ENCODE measurements at places on chromosomes 6 and 20.

DNA sequence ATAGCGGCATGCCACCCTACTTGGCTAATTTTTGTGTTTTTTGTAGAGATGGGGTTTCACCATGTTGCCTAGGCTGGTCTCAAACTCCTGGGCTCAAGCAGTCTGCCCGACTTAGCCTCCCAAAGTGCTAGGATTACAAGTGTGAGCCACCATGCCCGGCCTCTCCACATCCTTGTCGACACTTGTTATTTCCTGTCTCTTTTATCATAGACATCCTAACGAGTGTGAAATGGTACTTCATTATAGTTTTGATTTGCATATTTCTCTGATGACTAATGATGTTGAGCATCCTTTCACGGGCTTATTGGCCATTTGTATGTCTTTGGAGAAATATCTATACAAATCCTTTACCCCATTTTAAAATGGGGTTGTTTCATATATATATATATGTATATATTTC, 39.0 kb upstream of the ASXL1 start:
- no peak for DNase-seq

- no peak for DNase-seq
Observed at GRCh38 chr6:680666-681340, 12.1 kb downstream of the EXOC2 start.

- no peak for DNase-seq
Observed at GRCh38 chr20:43220612-43221011, 30.9 kb upstream of the PTPRT start.

- DNase-seq, result no peak
Observed at GRCh38 chr6:157879873-157880254, 56.8 kb downstream of the SNX9 start.

DNA sequence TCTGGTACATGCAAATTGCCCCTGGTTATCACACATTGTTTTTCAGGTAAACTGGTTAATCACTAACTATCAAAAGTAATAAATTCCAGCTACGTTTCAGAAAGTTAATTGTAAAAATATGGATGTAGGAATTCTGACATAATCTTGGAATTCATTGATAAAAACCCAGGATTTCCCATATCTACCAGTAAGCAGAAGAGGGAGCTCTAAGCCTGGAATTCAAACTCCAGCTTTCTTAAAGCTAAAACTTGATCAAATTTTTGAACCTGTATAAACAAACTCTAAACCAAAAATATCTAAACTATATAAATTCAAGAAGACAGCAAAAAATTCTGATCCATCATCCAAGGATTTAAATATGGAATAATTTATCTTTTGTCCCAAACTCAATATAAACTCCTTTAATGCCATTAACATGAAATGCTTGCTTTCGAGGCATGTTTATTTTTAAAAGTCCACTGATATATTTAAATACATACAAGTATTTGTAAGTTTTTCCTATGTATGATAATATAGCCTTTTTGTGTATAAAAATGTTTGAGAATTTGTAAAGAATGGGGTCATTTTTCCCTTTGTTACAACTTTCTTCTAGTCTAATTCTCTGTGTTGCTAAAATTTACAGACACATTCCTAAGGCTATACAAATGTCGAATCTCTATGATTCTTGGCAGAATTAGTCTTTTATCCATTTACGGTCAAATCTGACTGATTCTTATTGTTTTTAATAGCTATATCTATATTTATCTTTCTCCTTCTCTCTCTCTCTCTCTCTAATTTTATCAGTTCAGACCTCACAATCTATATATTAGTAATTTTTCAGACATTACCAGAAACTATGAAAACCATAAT, 91.4 kb upstream of the RNF217 start:
- no peak for DNase-seq

GRCh38 chr6:7541175-7542064, at the start of gene DSP:
Gene DSP (plus strand): TSS chr6:7541671. CDS start chr6:7541916, 245 bp downstream.
- DNase-seq, result no peak

DNA sequence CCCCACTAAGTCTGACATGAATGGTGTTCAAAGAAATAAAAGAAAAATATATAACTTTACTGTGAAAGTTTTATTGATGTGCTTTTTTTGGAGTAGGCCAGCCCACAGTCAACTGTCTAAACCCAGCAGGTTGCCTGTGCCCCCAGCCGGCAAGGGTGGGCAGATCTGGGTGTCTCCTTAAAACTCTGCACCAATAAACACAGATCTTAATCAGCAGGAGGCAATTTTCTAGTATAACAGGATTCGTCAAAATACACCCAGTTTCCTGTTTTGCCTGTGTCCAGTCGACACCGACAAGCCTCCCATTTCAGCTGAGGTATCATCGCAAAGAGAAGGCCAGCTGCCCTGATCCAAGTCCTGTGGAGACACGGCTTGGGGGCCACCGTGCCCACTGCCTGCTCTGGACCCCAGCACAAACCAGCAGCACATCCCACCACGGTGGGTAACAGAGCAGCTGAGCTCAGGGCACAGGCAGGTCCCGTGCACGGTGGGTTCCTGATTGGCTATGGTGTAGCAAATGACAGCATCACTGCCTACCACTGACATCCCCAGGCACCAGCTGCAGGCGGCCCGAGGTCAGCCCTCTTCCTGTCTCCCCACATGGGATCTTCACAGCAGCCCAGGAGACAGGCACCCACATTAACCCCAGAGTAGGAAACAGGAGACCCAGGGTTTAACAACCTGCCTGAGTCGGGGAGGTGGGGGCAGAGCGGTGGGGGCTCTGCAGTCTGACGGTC, 15.7 kb downstream of the BMP7 start:
- DNase-seq, result no peak

GRCh38 chr20:1277529-1278322, 11.6 kb downstream of the SNPH start:
- no peak for DNase-seq

- no peak for DNase-seq
Observed at GRCh38 chr6:112189494-112189893, 64.9 kb downstream of the LAMA4 start.

DNA sequence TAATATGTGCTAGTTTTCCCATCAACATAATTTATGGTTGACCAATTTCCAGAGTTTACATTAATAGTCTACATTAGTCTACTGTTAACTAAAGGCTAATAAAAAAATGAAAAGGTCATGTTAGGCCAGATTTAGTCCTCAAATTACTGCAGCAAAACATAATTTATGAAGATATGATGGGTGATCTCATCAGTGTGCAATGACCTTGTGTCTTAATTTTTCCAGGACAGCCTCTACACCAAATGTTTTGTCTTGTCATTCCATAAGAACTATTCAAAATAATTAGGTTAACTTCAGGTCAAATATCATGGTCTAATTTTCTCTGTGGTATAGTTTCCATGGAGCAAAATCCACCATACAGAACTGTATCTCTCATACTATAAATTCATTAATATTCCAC, 234.2 kb downstream of the COL12A1 start:
- DNase-seq, result no peak

DNA sequence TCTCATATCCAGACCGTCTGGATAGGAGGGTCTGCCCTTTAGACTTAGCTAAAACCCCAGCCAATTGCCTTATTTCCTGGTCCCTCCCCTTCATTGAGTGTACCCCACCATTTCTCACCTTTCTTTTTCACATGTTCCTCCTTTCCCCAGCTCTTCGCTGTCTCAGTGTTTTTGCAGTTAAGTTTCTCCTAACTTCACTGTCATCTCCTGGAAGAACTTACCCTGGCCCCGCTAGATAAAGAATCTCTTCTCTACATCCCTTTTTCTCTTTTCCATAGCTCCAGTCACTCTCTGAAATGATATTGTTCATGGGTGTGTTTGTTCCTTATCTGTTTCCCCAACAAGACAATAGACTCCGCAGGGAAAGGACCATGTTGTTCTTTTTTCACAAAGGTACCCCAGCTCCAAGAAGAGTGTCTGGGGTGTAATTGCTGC, 208.8 kb downstream of the TSHZ2 start:
- no peak for DNase-seq

DNA sequence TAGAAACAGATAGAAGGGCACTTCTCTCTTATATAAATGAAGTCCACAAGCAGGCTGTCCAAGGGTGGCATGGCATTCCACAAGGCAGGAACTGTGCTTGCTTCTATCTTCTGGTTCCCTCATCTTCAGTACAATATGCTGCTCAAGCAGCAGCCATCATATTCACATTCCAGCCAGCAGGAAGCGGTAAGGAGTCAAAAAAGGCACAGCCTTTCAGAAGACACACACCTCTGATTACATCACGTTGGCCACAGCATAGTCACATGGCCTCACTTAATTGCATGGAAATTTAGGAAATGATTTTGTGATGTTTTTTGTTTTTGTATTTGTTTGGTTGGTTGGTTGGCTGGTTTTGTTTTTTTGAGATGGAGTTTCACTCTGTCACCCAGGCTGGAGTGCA, 19.0 kb downstream of the REM1 start:
- no peak for DNase-seq

DNA sequence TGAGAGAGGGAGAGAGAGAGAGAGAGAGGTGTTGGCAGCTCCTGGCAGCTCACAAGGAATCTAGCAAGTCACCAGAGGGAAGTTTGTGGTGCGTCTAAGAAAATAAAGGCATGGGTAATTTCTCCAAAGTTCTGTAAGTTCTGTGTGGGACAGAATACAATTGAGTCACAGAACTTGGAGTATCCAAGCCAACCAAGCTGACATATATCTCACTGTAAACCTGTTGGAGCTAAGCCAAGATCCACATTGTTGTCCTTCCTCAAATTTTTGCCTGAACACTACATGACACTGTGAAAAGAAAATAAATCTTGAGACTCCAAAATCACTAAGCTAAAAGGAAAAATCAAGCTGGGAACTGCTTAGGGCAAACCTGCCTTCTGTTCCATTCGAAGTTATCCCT, 436.7 kb downstream of the MEI4 start:
- DNase-seq, result no peak

GRCh38 chr20:41380551-41381193, 14.1 kb upstream of the EMILIN3 start:
- no peak for DNase-seq

DNA sequence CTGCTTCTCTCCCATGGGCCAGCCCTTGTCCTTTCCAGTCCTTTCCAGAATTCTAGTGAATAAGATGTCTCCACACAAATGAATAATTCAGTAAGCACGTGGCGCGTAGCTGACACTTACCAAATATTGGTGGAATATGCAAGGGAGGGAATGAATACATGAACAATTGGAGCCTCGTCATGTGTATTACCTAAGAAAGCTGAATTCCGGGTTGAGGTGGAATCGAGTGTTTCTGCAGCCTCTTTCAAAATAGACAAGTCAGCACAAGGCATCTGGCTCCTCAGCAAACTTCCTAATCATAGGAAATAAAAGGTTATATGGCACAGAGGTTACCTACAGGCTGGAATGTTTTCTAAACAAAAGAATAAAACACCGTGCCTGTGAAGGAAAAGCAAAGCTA, 47.0 kb upstream of the NT5E start:
- DNase-seq, result no peak

DNA sequence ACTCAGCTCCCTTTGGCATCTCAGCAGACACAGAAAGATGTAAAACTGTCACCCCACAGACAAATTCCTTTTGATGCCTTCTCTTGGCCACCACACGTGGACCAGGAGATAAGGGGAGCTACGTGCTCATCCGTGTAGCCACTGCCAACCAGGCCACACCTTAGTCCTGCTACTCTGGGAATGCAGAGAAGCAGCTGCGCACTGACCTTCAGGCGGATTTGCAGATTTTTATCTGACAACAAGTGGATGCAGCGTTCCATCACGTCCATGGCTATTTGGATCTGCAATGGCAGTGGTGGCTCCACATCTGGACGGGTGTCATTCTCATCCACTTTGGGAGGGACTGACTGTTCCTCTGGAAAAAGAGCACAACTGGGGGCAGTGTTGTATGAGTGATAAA, 30.8 kb downstream of the TTI1 start:
- no peak for DNase-seq

GRCh38 chr6:5213836-5214235, 46.9 kb downstream of the LYRM4 start:
- no peak for DNase-seq

GRCh38 chr6:165077876-165078275, 231.5 kb downstream of the C6orf118 start:
- no peak for DNase-seq

- no peak for DNase-seq
Observed at GRCh38 chr20:54017846-54018245, 52.5 kb downstream of the BCAS1 start.

DNA sequence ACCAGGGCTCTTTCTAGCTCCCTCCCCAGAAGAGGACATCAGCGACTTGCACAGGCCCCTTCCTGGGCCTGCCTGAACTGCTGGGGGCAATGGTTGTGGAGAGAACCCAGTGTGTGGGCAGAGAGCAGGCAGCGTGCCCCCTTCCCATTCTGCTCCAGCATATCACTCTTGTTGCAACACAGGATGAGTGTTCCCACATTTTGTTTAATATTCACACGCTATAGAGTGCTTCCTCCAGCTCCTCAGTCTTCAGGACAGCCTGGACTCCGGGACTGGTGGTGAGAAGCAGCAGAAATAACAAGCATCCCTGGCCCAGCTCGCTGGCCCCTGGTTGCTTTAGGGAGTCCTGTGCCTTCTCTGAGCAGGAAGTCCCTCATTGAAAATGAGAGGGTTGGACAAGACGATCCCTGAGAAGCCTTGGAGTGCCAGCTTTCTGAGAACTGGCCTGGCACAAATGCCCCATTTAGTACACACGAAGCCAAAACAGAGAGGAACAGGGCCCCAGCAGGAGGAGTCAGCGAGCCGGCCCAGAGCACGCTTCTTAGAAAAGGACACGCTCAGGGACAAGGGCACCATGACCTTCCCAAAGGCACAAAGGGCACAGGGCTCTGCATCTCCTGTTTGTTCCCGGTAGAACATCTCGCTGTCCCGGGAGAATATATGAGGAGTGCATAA, 84.2 kb upstream of the FOXC1 start:
- DNase-seq, result no peak

- no peak for DNase-seq
Observed at GRCh38 chr20:53652090-53652858, 58.6 kb upstream of the ZNF217 start.

GRCh38 chr6:24125980-24126379, at the start of gene NRSN1:
Gene NRSN1 (plus strand): TSS chr6:24126215. CDS start chr6:24134328, 8,113 bp downstream.
- DNase-seq, result no peak

- no peak for DNase-seq
Observed at GRCh38 chr20:19971116-19971515, 46.0 kb upstream of the NAA20 start.
